ENCODE measurements at places on chromosomes 12 and 14.

DNA sequence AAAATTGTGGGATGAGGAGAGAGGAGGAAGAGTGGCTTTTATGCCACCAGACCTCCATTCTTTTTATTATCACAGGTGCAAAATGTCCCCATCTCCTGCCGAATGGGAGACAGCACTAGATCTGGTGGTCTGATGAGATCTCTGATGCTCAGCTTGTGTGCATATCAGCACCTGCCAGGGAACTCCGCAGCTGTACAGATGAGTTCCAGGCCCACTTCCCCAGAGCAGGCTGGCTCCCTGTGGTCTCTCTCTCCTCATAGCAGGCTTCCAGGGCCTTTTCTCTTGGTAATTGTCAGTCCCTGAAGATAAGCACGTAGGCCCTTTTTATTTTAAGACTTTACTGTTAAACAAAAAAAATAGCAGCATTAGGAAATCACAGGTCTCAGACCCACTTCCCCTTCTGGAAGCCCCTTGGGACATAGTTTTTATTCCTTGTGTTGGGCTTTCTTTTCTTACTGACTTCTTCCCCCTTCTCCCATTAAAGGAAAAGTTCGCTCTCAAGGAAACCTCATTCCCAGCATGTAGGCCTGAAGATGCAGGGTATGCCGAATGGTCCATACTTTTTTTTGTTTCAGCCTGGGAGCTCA is 4.5 kb upstream of the TBC1D30 start:
- DNase-seq = no peak

GRCh38 chr12:91608542-91608941 is 425.9 kb upstream of the DCN start:
- DNase-seq = no peak

- DNase-seq = no peak
Observed at GRCh38 chr14:83940253-83940652, 1589.7 kb upstream of the FLRT2 start.

- no peak for DNase-seq
Observed at GRCh38 chr14:105460116-105460515, 14.5 kb upstream of the CRIP2 start.

DNA sequence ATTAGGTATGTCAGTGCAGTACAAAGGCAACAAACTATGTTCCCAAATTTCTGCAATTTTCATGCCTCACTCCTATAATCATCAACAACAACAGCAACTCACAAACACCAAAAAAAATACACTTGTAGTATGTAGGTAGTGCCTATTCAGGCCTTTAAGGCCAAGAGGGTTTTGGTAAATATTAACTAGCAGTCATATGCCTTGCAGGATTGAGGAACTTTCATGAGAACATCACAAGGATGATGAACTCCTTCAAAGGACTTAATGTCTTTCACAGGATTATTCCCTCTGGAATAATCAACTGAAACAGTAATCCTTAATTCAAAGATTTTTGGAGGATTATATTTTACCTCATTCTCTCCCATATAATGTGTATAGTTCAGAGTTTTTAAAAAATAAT is 293.8 kb downstream of the NOVA1 start:
- DNase-seq = no peak

DNA sequence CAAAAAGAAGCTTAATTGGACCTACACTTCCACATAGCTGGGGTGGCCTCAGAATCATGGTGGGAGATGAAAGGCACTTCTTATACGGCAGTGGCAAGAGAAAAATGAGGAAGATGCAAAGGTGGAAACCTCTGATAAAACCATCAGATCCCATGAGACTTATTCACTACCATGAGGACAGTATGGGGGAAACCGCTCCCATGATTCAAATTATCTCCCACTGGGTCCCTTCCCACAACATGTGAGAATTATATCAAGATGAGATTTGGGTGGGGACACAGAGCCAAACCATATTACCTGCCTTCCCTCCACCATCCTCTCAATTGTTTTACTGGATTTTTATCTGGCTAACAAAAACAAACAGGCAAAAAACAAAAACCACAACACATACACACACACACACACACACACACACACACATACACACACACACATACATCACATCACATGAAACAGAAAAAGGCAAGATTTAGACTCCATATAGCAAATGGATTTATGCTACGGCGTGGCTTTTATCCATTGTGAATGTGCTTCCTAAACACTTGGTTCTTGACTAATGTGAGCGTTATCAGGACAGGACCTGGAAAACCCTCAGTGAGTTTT is 66.7 kb downstream of the ZFP36L1 start:
- DNase-seq = no peak

- no peak for DNase-seq
Observed at GRCh38 chr12:65308006-65308405, 29.5 kb downstream of the MSRB3 start.

GRCh38 chr14:94172545-94172944 is 1.6 kb upstream of the PPP4R4 start:
- no peak for DNase-seq

All from activated T-helper 1 cell treated with Interleukin-2 at 50 U/mL for 16 hours (primary cell).